GM23248 (cell line): ENCODE measurements at places on chromosomes 7 and 10.

- no peak for DNase-seq
These were observed 4.4 kb downstream of the OPN4 start for GRCh38 chr10:86658751-86659150.

DNA sequence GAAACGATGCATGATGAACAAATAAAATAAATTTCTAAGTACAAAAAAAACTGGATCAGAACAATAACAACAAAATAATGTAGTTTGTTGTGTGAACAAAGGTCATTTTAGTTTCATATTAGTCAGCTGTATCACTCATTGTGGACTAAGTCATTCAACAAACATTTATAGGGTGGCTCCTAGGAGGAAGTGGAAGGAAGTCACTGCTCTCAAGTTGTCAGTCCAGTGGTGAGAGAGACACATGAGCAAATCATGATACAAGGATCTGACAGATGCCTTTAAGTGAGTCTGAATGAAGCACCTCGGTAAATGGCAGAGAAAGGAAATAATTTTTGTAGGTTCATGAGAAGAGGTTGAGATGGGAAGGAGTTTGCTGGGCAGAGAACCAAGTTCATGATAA, 56.8 kb downstream of the EPDR1 start:
- no peak for DNase-seq

GRCh38 chr10:12384906-12385305, 35.6 kb downstream of the CAMK1D start:
- no peak for DNase-seq

DNA sequence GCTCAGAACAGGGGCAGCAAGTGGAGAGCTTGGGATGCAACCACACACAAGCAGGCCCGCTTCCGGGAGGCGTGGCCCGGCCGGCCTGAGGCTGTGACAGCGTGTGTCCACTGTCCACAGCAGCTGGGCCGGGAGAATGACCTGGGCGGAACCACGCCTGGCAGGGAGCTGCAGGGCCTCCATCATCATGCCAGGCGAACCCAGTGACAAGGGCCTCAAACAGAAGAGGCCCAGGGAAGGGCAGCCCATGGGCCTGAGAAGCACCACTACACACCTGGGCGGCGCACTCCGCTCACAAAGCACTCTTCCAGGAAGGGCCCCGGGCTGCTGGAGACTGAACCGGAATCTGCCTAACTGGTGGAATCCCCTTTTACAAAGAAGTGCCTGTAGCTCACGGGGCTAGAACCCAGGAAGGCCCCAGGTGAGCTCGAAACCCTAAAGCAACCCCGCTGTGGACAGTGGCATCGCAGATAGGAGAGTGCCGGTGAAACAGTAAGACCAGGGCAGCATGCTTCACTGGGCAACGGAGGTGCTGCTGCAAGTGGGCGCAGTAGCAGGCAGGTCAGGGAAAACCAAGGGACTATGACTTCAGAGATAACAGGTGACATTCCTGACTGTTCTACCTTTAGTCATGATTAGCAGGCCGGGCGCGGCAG, 66.0 kb downstream of the MAD1L1 start:
- no peak for DNase-seq

- peak; percentile 64 for DNase-seq
These were observed 6.4 kb upstream of the PRTFDC1 start for GRCh38 chr10:24958721-24959381.

DNA sequence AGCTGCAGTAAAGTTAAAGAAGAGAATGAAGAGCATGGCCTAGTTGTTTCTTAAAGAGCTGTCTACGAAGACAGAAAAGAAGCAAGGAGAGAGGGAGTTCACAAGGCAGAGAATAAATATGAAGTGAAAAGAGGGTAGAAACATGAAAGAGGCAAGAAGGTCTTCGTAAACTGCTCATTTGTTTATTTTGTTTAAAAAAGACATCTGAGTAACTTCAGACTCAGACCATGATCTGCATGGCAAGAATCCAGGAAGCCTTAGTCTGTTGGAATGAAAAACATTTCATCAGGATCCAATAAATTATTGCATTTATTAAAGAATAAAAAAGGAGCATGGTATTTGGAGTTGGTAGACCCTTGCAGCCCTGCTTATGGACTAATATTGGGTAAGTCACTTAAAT, 151.1 kb downstream of the SEM1 start:
- peak; percentile 5 for DNase-seq

GRCh38 chr7:112898432-112899290, 108.5 kb upstream of the TMEM168 start:
- peak; percentile 72 for DNase-seq

DNA sequence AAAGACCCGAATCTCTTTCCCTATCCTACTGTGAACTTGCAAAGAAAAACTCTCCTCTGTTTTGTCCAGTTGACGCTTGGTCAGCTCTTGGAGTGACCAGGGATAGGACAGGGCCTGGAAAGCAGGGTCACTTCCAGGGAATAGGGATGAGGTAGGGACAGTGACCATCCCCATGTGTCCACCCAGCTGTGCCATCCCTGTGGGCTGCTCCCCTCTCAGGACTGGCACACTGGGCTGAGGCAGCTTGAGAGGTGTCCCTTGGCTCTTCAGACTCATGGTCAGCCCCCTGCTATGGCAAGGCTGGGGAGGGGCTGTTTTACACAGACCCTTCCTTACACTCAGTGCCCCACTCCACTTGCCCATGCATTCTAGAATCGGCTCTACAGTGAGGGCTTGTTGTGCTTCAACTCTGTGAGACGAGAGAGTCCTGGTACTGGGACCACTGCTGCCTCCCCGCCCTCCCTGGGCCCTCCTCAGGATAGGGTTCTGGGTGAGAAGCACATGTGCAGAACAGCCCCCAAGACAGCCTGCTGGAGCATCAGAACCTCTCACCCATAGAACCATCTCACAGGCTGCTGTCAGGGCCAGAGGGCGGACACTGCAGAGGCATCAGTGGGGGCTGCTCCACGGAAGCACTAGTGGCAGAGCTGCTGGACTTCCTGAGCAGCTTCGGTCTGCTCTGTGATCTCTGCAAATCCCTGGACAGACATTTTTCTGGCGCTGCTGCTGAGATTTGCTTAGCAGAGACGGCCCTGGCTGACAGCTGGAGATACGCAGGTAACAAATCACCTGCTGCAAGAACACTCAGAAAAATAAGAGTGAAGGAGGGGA, 202.8 kb upstream of the CXCL12 start:
- no peak for DNase-seq

DNA sequence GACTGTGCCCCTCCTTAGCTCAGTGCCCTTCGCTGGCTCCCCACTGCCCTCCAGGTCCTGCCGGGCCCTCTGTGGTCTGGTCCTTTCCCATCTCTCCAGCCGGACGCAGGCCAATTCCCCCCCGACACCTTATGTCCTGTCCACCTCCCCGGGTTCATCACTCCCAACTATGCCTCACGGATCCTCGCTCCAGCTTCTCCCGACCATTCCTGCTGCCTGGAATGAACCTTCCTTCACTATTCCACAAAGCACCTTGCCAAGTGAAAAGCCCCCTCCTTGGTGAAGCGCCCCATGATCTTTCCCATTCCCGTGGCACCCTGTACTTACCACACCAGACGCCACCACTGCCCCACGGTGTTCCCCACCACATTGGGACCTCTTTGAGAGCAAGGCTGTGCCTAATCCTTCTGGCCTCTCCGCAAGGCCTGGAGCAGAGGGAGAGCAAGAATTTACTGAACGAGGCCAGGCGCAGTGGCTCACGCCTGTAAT, 47.2 kb downstream of the TMEM270 start:
- no peak for DNase-seq

- DNase-seq, result no peak
These were observed 485.5 kb downstream of the LRMDA start for GRCh38 chr10:75916906-75917305.
